ENCODE measurements at places on chromosomes 1 and 21. TPM values are rescaled to one million over a fixed set of nuclear protein-coding genes. Genes with fewer than 3 reads are reported as not detected.

PTPN7 gene
- total RNA-seq, result not detected

DISC1 gene
- 1.4 TPM for total RNA-seq

EVI5 gene
- total RNA-seq, result 14.9 TPM

GPR37L1 gene
- total RNA-seq, result not detected

NFASC gene
- total RNA-seq, result 0.96 TPM

FAM177B gene
- not detected for total RNA-seq

CRABP2 gene
- 132 TPM for total RNA-seq

TNN gene
- total RNA-seq, result not detected

KRTAP22-1 gene
- not detected for total RNA-seq

All from tracheal epithelial cell (primary cell).